ENCODE measurements at places on chromosomes 3 and 15.

- DNase-seq = peak; percentile 95
Measured at GRCh38 chr3:36488077-36488789, 107.9 kb downstream of the STAC start.

DNA sequence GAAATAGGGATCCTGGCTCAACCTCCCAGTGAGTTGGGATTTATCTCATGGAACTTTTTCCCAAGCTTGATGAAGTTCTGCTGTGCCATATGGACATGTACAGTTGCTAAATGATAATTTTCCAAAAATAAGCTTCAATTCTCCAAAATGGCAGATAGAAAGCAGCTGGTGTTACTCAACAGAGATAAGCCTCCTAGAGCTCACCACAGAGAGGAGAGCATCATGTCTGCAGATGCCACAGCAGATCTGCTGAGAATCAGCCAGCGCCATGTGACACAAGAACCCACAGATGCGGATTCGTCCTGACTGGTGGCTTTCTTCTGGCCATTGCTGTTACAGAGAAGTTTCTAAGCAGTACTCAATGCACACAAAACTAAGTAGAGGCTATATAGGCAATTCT lies 50.6 kb downstream of the AGTR1 start:
- no peak for DNase-seq

GRCh38 chr3:9777694-9778021 lies 7.9 kb upstream of the CAMK1 start:
- DNase-seq = no peak

DNA sequence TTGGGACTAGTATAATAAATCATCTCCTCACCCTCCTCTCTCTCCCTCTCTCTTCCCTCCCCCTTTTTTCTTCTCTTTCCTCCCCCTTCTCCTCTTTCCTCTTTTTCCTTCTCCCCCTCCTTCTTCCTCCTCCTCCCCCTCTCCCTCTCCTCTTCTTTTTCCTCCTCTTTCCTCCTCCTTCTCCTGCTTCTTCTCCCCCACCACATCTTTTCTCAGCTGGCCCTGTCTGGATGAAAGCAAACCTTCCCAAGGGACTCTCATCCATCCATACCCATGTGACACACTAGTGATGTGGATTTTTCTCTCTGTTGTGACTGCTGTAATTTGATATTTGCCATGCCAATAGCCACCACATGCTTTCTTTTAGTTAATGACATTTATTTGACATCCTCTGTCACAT lies 127.2 kb downstream of the EBLN2 start:
- no peak for DNase-seq

DNA sequence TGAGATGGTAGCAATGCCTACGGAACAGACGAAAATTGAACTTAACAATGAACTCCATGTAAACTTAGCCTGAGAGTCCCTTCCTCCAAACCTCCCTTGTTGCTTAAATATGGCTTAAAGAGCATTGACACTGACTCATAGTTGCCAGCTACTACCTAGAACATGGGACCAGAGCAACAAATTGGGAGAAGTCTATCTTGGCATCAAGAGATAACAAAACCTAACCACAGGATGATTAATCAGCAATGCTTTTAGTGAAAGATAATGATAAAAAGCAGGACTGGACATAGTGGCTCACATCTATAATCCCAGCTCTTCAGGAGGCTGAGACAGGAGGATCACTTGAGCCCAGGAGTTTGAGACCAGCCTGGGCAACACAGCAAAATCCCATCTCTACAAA lies 117.8 kb upstream of the MNS1 start:
- no peak for DNase-seq

DNA sequence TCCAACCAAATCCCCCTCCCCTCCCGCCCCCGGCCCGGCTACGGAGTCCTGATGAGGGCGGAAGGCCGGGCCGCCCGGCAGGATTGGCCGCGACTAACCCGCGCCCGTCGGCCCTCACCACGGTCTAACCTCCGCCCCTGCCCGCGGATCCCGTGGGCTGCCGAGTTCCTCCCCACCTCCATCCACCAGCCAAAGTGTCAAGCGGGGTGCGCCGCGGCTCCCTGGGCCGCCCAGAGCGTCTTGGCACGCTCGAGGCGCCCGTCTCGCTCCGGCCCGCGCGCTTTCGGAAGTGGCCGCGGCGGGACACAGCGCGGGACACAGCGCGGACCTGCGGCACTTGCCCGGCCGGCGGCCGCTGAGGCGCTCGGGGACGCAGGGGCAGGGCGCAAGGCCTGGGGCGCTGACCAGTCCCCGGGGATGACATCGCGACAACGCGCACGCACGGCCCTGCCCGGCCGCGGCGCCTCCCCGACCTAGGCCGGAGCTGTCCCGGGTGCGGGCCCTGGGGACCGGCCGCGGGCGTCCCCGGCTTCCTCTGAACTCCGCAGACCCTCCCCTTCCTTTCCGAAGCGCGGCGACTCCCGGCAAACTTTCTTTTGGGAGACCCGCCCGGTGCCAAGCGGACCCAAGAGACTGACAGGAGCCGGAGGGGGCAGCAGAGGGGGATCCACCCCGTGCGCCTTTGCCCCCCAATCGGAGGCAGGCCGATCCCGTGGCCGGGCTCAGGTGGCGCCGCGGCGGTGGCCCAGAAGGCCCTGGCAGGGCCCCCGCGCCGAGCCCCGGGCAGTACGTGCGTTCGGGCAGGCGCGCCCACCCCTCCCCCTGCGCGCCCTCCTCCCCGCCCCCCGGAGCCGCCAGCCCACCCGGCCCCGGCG lies 112.8 kb upstream of the ICE2 start:
- DNase-seq = no peak

- no peak for DNase-seq
Measured at GRCh38 chr3:114192136-114192535, 13.3 kb upstream of the DRD3 start.

DNA sequence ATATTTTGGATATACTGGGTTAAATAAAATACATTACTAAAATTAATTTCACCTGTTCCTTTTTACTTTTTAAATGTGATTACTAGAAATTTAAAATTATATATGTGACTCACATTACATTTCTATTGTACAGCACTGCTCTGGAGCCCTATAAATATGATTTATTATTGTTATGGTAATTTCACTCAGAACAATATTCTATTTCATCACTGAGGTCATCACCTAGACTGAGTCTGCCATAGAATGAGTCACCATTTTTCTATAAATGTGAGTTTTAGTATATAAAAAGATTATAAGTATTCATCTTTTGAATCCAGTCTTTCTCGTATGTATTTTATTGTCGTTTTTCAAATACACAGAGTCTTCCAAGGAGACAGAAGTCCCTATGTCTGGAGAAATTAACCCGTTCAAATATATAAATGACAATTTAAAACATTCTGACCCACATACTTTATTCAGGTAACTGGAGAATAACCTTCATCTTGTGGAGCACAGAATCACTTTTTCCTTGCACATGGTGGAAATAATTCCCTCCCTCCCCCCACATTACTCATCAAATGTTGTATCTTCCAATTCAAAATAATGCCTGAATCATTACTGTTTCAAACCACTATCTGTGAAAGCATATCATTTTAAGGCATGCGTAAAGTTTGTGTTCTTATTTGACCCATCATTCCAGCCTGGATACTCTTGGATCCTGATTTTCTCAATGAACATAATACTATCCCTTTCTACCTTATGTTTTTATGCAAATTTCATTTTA lies 30.0 kb downstream of the CHST14 start:
- no peak for DNase-seq

- no peak for DNase-seq
Measured at GRCh38 chr3:81740731-81741130, 20.7 kb downstream of the GBE1 start.

GRCh38 chr15:74901612-74902063 lies 5.0 kb downstream of the FAM219B start:
- no peak for DNase-seq

- DNase-seq = no peak
Measured at GRCh38 chr15:74025436-74025835, 30.9 kb downstream of the PML start.

DNA sequence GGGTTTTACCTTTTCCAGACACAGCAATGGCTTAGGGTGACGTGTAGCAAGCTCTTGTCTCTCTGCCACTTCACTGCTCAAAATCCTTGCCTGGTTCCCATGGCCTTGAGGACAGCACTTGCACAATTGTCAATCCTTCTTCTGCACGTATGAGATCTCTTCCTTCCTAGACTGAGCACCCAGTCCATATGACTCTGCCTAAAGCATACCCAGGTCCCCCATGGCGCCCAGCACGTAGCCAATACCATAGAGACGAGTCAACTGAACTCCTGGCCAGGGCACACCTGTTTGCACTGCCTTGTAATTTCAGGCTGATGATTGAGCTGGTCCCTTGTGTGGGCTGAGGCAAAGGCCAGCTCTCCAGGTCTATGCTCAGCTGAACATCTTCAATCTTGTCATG lies 23.3 kb downstream of the SCN5A start:
- DNase-seq = no peak

DNA sequence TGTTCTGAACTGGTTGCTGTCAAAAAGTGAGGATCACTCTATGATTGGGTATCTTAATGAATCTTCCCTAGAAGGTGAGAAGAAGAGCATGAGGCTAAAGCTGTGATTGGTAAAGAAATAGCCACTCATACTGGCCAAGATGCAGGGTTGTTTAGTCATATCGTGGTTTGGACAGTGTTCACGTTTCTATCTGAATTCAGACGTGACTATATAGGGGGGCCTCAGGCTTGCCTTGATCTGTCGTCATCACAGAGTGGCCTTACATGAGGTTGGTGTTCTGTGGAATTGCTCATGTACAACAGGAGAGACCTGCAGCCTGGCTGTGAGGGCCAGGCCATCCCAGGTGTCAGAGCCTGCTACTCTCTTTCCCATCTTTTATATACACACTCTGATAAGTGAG lies 12.4 kb downstream of the RTP2 start:
- no peak for DNase-seq

DNA sequence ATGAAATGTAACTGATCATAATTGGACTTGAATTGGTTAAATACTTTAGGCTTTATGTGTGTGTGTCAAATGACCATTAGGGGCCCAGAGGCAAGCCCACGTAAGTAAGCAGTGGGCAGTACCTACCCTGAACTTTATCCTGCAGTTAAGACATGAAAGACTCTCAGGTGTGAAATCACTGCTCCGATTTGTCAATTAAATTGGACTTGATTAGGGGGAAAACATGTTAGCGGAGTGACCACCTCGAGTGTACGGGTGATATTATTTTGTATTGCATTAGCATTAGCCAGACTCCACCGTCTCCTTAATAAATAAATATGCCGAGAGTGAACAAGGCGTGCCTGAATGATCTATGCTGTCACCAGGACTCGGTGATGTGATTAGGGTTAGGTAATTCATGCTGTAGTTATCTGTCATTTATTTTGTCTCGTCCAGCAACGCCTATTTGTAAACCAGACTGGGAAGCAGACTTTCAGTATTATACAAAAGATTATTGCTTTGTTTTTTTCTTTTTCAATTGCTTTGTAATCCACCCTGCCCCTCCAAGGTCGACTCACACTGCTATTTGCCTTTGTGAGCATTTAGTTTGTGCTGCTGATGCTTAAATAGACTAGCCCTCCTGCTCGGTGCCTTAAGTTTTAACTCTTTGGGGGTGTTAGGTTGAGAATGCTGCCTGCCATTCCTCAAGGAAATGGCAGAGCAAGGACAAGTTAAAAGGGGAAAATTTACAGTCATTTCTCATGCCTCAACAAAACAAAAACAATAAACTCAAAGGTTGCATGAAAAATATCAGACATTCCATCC lies 1.8 kb downstream of the RBMS3 start:
- no peak for DNase-seq

DNA sequence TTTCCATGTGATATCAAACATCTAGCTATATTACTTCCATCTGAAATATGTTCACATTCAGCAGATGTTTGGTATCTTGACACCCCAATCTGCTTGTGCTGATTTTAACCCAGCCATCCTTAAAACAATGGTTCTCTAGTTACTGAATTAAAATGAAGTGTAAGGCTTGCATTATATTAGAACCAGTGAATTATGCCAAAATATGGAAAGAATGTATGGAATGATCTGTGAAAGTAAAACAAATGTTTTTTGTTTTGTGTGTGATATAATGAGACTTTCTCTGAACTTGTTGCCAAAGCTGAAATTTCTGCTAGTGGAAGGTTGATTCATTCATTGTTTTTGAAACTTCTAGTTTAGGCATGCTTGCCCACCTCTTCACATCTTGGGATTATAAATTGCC lies 317.1 kb downstream of the MEX3B start:
- DNase-seq = no peak

GRCh38 chr3:1501406-1502115 lies 408.7 kb downstream of the CNTN6 start:
- no peak for DNase-seq

All from epithelial cell of proximal tubule (primary cell).